Activated CD8-positive, alpha-beta T cell treated with anti-CD3 and anti-CD28 coated beads, Interleukin-2, amount 10 ng/mL, durations not matched to agents 7 days and 5 days (primary cell): ENCODE measurements at places on chromosomes 2 and 18. TPM values are rescaled to one million over a fixed set of nuclear protein-coding genes. Genes with fewer than 3 reads are reported as not detected.

Gene STARD6
- total RNA-seq, result not detected

Gene MROH2A
- not detected for total RNA-seq

Gene HOXD11
- total RNA-seq, result not detected

Gene ELOA2
- not detected for total RNA-seq

Gene FEV
- not detected for total RNA-seq

Gene CTNNA2
- not detected for total RNA-seq

Gene MC2R
- total RNA-seq, result not detected

Gene UBXN4
- total RNA-seq, result 94.1 TPM

Gene CPO
- total RNA-seq, result not detected

Gene CYP27A1
- not detected for total RNA-seq

Gene ATP6V1C2
- not detected for total RNA-seq

Gene MEP1B
- not detected for total RNA-seq

Gene LOXHD1
- total RNA-seq, result 0.47 TPM

Gene LYPD6B
- total RNA-seq, result not detected

Gene ST8SIA3
- total RNA-seq, result not detected

Gene ACTR1B
- 73.2 TPM for total RNA-seq

Gene DSG2
- total RNA-seq, result 0.18 TPM
